Esophagus mucosa (tissue), 1 donor: ENCODE measurements at places on chromosomes 5 and 9.

GRCh38 chr5:152305525-152305924, 99.6 kb downstream of the NMUR2 start:
- ATAC-seq = no peak

GRCh38 chr9:31637861-31638260, 746.6 kb upstream of the ACO1 start:
- ATAC-seq = no peak

GRCh38 chr5:176912115-176912514, 13.0 kb upstream of the HK3 start:
- no peak for ATAC-seq

DNA sequence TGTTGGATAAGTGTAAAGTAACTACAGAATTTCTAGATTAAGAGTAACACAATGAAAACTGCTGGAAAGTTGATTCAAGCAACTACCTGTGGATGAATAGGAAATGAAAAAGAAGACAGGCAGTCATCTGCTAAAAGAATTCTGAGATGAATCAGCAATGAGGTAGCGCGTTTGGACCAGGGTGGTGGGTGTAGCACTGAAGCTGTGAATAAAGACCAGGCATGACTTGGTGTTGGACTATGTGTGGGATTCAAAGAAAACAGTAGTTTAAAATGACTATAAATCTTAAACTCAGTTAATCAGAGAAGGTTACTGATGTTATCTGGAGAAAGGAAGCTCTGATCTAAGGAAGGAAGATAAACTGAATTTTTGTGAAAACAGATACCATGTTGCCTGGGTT, 159.8 kb downstream of the FBN2 start:
- ATAC-seq = no peak

GRCh38 chr9:30935730-30936129, 1448.7 kb upstream of the ACO1 start:
- no peak for ATAC-seq

DNA sequence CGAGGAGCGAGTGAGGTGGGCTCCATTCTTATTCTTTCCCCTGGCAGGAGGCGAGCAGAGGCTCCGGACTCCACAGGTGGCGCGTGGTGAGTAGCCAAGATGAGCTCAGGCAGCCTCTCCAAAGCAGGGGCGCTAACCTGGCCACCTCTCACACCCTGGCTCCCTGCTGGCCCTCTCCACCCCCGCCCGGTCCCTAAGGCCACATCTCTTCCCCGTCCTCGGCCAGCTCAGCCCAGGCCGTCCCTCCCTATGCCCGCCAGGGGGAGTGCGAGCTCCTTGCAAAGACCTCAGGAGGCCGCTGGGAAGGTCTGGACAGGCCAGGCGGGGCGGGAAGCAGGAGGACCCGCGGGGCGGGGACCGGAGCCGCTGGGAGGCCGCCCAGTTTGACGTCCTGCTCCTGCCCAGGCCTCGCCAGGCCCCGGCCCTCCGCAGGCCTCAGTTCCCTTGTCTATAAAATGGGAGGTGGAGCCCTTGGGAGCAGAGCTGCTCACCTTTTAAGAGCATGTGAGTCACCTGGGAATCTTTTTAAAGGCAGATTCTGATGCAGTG, 46.3 kb upstream of the GGTA1 start:
- ATAC-seq = peak; percentile 92

DNA sequence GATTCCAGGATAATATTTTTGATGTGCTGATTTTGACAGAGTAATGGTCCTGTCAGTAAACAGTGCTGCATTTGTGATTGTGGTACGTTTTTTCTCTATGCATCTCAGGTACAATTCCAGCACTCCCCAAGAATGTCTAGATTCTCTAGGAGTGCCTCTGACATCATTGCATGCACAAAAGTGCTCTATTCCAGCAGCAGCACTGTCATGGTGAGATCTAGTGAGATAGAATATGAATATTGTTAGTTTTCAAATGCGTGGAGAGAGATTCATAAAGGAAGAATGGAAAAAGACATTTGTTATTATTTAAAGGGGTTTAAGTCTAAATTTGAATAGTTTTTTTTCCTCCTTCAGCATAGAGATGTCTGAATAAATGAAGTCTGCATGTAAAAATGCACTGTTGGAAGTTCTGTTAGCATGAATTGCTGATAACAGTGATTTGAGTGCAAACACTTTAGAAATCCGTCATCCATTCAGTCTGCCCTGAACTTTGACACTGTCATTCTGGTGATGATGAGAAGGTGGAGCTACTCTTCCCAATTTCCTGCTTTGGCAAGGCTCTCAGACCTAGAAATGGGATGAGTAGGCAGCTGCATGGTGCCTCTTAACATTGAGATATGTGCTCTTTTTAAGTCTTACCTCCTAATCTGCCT, 84.6 kb downstream of the GAPVD1 start:
- ATAC-seq = no peak

GRCh38 chr5:6675784-6676491, 37.3 kb upstream of the TENT4A start:
- peak; percentile 49 for ATAC-seq

GRCh38 chr9:38335686-38336085, 56.8 kb upstream of the ALDH1B1 start:
- no peak for ATAC-seq

- no peak for ATAC-seq
Observed at GRCh38 chr9:18502546-18502945, 28.6 kb downstream of the ADAMTSL1 start.

- no peak for ATAC-seq
Observed at GRCh38 chr9:101711330-101711941, 27.0 kb downstream of the GRIN3A start.

GRCh38 chr5:135296900-135297816, 101.9 kb downstream of the MACROH2A1 start:
- ATAC-seq = peak; percentile 50

GRCh38 chr5:177612215-177612673, 12.3 kb downstream of the B4GALT7 start:
- ATAC-seq = no peak

GRCh38 chr5:134502259-134502658, 23.2 kb upstream of the JADE2 start:
- no peak for ATAC-seq

DNA sequence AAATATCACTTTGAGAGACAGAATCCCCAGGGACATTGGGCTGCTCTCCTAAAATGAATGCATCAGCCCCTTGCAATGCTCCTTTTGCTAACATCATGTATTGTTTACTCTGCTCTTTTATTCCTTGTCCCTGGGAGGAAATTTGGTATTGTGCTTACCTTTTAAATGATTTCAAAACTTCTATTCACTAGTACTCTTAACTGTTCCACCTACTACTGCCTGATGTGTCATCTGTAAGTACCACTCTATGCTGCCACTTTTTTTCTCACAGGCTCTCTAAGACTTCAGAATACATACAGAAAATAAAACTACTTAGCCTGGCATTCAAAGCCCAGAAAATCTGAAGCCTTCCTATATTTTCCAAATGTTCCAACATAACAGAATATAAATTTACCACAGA, 667.2 kb downstream of the BRINP1 start:
- no peak for ATAC-seq

DNA sequence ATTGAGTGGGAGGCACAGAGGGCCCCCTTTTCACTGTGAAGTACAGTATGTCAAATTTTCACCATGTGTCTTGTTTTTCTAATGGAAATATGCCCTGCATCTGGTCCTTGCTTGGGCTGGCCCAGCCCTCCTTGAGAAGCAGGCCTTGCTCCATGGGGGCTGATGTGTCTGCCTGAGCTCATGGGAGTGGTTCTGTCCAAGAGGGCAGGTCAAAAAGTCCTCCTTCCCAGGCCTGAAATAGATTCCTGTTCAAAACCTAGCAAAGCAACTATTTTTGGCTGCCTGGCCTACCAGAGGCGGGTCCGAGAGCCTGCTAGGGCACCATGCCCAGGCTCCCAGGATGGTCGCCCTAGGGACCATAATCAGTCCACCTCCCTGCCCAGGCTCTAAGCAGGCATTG, 40.5 kb upstream of the NEURL1B start:
- ATAC-seq = no peak

- peak; percentile 40 for ATAC-seq
Observed at GRCh38 chr5:151595411-151595826, 4.3 kb upstream of the FAT2 start.

GRCh38 chr5:136510481-136510880, 145.1 kb upstream of the TRPC7 start:
- no peak for ATAC-seq

GRCh38 chr5:56099346-56099745, 104.6 kb upstream of the IL6ST start:
- no peak for ATAC-seq

DNA sequence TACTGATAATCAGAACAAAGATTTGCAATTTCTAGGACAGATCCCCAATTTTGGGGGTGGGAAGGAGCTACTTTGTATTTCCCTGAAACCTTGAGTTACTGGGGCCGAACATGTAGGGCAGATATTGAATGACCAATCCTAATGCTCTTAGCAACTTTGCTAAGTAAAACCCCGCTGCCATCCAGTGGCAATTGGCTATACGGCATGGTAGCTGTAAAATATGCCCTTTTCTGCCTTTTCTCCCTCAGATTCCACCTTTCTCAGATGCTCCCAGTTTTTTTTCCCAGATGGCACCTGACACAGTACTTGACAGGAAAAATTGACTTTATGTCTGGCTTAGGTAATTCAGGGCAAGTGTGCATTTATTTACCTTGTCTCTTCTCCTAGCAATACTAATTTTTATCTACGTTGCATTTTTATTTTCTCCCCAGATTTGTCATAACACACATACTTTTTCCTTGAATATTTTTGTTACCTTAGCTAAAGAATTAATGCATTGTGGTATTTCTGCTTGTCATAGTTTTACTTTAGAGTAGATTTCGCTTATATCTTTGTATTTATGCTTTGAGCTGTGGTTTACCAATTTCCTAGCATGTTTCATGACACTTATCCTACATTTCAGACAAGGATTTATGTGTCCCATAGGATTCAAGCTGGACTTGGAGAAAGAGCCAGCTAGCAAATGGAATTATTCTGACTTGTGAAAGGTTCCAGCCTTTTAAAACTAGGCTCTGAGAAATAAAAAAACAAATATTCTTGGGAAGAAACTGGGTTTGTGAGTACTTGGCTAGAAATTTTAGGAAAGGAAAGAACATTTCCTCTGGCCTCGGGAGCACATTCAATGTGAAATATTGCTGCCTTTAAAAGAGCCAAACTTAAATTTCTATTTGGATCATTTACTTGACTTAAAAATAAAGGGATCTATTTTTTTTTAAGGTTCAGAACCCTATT, 37.4 kb downstream of the PIK3R1 start:
- peak; percentile 66 for ATAC-seq

- ATAC-seq = no peak
Observed at GRCh38 chr5:140827704-140828361, at the start of gene PCDHA6. PCDHA6 (plus strand) TSS chr5:140827960; CDS start chr5:140828092, 132 bp downstream.

GRCh38 chr5:178785999-178786398, 55.5 kb upstream of the ZNF354A start:
- peak; percentile 69 for ATAC-seq

- ATAC-seq = no peak
Observed at GRCh38 chr5:179867476-179867875, 8.9 kb upstream of the MRNIP start.

DNA sequence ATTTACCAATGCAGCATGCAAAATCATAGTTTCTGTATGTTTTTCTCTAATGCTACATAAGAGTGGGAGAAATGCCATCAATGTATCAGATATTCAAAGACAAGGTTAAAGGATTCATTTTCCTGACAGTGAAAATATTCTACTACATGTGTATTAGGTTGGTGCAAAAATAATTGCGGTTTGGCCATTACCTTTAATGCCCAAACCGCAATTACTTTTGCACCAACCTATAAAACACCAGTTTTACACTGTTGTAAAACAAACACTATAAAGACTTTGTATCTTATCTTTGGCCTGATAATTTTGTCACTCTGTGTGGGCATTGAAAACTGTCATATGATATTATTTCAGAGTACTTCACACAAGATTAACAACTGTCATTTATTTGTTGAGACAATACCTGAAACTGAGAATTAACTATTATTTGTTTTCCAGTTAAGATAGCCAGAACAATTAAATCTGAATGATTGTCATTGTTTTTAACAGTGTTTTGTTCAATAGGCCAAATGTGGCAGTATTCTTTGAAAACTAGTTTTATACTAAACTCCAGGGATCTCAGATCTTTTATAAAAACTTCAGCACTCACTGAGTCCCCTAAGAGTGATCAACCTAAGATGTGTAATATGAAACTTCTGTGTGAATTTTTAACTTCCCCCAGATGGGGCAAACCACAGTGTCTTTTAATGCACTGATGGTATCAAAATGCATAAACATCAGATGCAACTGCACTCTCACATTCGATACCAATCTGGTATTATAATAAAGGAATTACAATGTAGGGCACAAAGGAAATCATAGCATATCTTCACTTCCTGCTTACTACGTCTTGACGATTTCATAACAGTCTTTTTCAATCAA, 53.8 kb upstream of the FBN2 start:
- ATAC-seq = no peak

DNA sequence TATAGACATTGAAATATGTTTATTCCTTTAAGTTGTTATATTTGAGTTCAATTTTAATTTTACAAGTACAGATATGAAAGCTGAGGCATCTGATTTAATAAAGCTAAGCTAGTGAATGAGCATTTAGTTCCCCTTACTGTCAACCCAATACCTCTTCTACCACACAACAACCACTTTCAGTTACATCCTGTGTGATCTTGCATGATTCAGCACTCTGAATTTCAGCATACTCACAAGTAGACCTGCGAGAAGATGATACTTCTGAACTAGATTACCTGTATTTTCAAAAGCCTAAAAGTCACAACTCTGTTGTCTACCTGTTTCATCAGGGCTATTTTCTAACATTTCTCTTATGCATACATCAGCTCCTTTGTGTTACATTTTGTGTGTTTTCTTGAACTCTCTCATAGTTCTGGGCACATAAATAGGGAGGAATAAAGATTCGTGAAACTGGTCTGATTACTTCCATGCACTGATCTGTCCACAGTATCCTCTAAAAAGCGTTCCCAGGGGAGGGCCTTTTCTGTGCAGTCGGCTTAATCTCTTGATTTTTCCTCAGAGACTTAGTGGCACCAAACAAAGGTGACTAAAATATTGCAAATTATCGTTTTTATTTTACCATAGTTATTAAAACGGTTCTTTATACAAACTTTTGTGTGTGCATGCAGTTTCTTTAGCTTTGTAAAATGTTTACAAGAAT, 2025.5 kb upstream of the NUDT12 start:
- ATAC-seq = no peak

GRCh38 chr5:91061094-91061493, 322.0 kb downstream of the ARRDC3 start:
- no peak for ATAC-seq

- ATAC-seq = no peak
Observed at GRCh38 chr5:171469326-171469725, 49.9 kb downstream of the FGF18 start.

DNA sequence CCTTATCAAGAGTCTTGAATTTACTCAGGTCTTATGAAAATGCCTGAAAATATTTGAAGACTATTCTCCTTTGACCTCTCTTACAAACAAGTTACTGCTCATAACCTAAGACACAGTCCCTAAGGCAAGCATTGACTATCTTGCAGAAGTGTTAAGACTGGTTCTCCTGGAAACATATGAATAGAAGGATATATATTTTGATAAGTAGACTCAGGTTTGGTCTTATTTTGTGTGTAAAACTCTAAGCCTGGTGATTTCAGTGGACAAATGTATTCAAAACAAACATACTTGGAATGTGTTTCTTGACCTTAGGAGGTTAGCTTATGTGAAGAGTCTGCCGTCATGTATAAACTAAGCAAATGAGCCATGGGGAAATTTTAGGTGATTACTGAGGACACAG, 7.5 kb upstream of the UBQLN1 start:
- ATAC-seq = no peak
